ENCODE measurements at places on chromosomes 1 and 21. TPM values are rescaled to one million over a fixed set of nuclear protein-coding genes. Genes with fewer than 3 reads are reported as not detected.

DNA sequence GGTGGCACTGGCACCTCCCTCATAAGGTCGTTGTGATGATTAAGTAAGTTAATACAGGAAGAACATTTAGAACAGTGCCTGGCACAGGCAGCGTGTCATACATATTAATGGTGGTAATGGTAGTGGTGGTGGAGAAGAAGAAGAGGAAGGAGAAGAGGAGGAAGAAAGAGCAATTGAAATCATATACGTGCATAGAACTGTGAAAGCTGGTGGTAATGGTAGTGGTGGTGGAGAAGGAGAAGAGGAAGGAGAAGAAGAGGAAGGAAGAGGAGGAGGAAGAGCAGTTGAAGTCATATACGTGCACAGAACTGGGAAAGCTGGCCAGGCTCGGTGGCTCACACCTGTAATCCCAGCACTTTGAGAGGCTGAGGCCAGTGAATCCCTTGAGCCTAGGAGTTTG is 121.3 kb upstream of the HOOK1 start:
- no peaks in the 10 kb centered on the region for H3K4me1 ChIP-seq
- H3K27me3 ChIP-seq, result no peaks in the 10 kb centered on the region
- no peaks in the 10 kb centered on the region for H3K36me3 ChIP-seq
- no peak overlapping the region for H3K4me3 ChIP-seq
- DNase-seq, result no peak

DNA sequence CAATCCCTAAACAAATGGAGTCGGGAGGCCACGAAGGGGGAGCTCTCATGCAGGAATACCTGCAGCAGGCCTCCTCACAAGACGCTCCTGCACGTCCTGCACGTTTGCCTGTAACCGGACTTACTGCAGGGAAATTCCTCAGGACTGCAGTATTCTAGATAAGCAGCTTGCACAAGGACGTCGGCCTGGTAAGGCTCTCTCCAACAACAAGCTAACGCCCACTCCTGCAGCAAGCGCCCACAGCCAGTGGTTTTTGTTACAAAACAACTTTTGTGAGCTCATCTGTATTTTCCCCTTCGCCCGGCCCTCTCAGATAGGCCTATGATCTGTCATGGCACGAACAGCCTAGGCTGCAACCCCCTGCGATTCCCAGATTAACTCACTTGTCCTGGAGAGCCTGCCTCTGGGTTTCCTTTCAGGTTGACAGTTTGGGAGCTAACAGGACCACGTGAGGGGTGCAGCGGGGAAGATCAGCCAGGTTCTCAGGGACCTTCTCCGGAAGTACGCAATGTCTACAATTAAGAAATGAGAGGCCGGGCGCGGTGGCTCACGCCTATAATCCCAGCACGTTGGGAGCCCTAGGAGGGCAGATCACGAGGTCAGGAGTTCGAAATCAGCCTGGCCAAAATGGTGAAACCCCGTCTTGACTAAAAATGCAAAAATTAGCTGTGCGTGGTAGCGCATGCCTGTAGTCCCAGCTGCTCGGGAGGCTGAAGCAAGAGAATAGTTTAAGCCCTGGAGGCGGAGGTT is 921 bp upstream of the MIB2 start:
- DNase-seq, result no peak
- no peaks in the 10 kb centered on the region for H3K27me3 ChIP-seq
- no peaks in the 10 kb centered on the region for H3K36me3 ChIP-seq
- peaks cover 20% of the 10 kb centered on the region for H3K4me1 ChIP-seq
- peak overlapping the region; percentile 87 for H3K4me3 ChIP-seq

DNA sequence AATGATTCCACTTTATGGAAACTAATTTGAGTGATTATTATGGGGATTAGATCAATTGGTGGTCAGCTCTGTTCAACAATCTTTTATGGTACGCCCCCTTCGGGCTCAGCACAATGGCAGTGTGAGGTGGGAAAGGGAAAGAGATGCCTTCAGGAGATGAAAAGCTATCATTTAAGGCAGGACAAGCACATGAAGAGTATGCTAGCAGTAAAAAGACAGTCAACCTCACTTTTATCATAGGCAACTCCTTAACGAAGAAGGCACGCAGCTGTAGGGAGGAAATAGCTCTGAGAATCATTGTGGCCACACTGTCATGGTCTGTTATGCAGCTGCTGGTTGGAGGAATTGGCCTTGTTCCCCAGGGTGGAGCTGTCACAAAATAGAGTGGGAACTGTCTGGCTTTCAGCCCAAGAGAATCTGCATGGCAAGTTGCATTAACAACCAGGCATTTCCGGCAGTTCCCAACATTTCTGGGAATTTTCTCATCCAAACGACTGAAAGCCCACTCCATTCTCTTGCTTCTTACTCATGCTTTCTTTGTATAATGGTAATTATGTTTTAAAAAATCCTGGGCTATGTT is 54.4 kb upstream of the BCL10 start:
- no peaks in the 10 kb centered on the region for H3K27me3 ChIP-seq
- peaks cover 42% of the 10 kb centered on the region for H3K4me1 ChIP-seq
- peak overlapping the region; percentile 80 for H3K27ac ChIP-seq
- H3K4me3 ChIP-seq, result no peak overlapping the region
- no peaks in the 10 kb centered on the region for H3K36me3 ChIP-seq

DNA sequence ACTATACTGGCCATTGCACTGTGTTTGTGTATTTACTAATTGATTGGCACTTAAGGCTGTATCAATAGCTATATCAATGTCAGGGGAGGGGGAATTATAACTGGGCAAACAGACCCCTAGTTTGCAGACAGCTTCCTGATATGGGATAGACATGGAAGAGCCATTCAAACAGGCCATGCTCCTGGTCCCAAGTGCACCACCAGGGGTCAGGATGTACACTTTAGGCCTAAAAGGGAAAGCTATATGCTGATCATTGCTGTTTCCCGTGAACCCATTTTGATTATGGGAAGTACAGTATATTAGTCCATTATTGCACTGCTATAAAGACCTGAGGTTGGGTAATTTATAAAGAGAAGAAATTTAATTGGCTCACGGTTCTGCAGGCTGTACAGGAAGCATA is 124.9 kb upstream of the BACE2 start:
- H3K4me1 ChIP-seq, result no peaks in the 10 kb centered on the region
- no peak for DNase-seq
- no peak overlapping the region for H3K27ac ChIP-seq
- H3K27me3 ChIP-seq, result peaks cover 3% of the 10 kb centered on the region

- no peaks in the 10 kb centered on the region for H3K27me3 ChIP-seq
- no peak overlapping the region for H3K27ac ChIP-seq
- DNase-seq, result no peak
- no peaks in the 10 kb centered on the region for H3K36me3 ChIP-seq
These were observed 3.1 kb upstream of the PRKCZ start for GRCh38 chr1:2046953-2047748.

- no peak for DNase-seq
- H3K4me3 ChIP-seq, result no peak overlapping the region
- no peak overlapping the region for H3K27ac ChIP-seq
- no peaks in the 10 kb centered on the region for H3K36me3 ChIP-seq
- no peaks in the 10 kb centered on the region for H3K4me1 ChIP-seq
These were observed 59.7 kb downstream of the SLX9 start for GRCh38 chr21:44999428-44999971.

- no peak overlapping the region for H3K4me3 ChIP-seq
- peak overlapping the region; percentile 77 for H3K27ac ChIP-seq
- no peak for DNase-seq
- peaks cover 14% of the 10 kb centered on the region for H3K4me1 ChIP-seq
These were observed 3.3 kb upstream of the SSBP3 start for GRCh38 chr1:54409156-54410142.

KLHDC7A gene
- 0.31 TPM for total RNA-seq

DNA sequence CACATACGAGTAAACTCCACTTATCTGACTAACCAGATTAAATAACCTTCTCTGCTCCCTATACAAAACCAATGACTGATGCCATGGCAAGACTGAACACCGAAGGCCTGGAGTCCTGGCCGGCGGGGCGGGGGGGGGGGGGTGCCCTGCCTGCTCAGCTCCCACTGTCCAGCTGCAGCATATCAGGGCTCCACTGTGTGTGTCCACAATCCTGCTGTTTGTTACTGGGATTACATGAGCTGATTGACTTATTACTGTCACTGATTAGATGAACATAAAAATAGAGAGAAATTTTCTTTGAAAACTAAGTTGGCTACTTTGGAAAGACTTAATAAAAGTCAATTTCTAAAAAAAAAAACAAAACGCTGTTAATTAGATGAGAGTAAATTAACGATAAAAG is 24.9 kb downstream of the TMEM63A start:
- no peaks in the 10 kb centered on the region for H3K4me1 ChIP-seq
- H3K27me3 ChIP-seq, result no peaks in the 10 kb centered on the region
- no peaks in the 10 kb centered on the region for H3K36me3 ChIP-seq
- H3K4me3 ChIP-seq, result no peak overlapping the region
- H3K27ac ChIP-seq, result no peak overlapping the region
- no peak for DNase-seq

RGS8 gene
- total RNA-seq, result not detected

RHCE gene
- not detected for total RNA-seq

DNA sequence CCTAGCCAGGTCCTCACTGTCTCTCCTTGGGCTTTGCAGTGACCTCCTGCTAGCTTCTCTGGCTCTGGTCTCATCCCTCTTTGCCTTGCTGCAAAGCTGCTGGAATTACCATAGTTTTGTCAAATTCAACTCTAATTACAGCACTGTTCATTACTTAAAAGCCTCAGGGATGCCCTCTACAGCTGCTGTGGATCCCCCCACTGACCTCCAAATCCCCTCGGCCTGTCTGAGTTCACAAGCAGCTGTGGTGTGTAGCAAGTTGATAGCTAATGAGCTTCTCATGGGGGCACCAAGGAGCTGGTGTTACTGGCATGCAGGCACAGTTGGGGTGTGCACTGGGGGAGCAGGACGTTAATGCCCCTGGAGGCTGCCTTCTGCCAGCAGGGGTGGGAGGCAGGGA is 24.8 kb downstream of the NIPAL3 start:
- H3K27me3 ChIP-seq, result no peaks in the 10 kb centered on the region
- no peaks in the 10 kb centered on the region for H3K4me1 ChIP-seq
- no peak overlapping the region for H3K27ac ChIP-seq
- H3K4me3 ChIP-seq, result no peak overlapping the region
- DNase-seq, result no peak

UBXN10 gene
- total RNA-seq, result 0.05 TPM

GRCh38 chr1:2548068-2548589 is 8.0 kb upstream of the TNFRSF14 start:
- peaks cover 46% of the 10 kb centered on the region for H3K4me1 ChIP-seq
- H3K27ac ChIP-seq, result peak overlapping the region; percentile 79
- peak overlapping the region; percentile 60 for H3K4me3 ChIP-seq
- no peak for DNase-seq
- H3K27me3 ChIP-seq, result no peaks in the 10 kb centered on the region

DNA sequence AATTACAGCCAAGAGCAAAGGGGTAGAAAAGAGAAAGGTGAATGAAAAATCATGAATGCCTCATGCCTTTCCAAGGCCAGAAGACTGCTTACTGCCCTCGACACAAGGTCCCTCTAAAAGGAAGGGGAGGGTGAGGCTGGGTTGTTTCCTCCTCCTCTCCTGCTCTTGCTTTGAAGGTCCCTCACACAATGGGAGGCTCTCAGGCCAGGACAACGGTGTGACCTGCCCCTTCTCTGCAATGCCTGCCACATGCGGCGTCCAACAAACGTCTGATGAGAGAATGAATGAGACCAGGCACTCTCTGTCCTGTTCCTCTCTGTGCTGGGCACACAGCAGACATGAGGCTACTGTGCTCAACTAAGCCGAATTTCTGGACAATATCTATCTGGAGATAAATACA is 51.3 kb downstream of the SSBP3 start:
- no peak overlapping the region for H3K27ac ChIP-seq
- H3K36me3 ChIP-seq, result no peaks in the 10 kb centered on the region
- no peaks in the 10 kb centered on the region for H3K27me3 ChIP-seq
- no peaks in the 10 kb centered on the region for H3K4me1 ChIP-seq

- H3K36me3 ChIP-seq, result no peaks in the 10 kb centered on the region
- H3K4me1 ChIP-seq, result no peaks in the 10 kb centered on the region
- H3K27ac ChIP-seq, result no peak overlapping the region
These were observed 57.9 kb upstream of the HMGB4 start for GRCh38 chr1:33805988-33806387.

- DNase-seq, result no peak
- peaks cover 2% of the 10 kb centered on the region for H3K27me3 ChIP-seq
- no peaks in the 10 kb centered on the region for H3K36me3 ChIP-seq
- no peak overlapping the region for H3K27ac ChIP-seq
- H3K4me3 ChIP-seq, result no peak overlapping the region
These were observed 59.5 kb upstream of the SLC2A1 start for GRCh38 chr1:43018121-43018520.

GRCh38 chr1:39387452-39387851 is 104.0 kb upstream of the BMP8A start:
- H3K4me3 ChIP-seq, result no peak overlapping the region
- no peak for DNase-seq
- no peaks in the 10 kb centered on the region for H3K27me3 ChIP-seq
- peaks cover 23% of the 10 kb centered on the region for H3K4me1 ChIP-seq
- H3K36me3 ChIP-seq, result peaks cover 6% of the 10 kb centered on the region

- no peaks in the 10 kb centered on the region for H3K27me3 ChIP-seq
- H3K4me1 ChIP-seq, result no peaks in the 10 kb centered on the region
- H3K27ac ChIP-seq, result no peak overlapping the region
- no peaks in the 10 kb centered on the region for H3K36me3 ChIP-seq
These were observed 24.9 kb downstream of the USP25 start for GRCh38 chr21:15754640-15755039.

GRCh38 chr1:59122527-59122926 is 174.4 kb upstream of the FGGY start:
- H3K27me3 ChIP-seq, result no peaks in the 10 kb centered on the region
- DNase-seq, result no peak
- no peak overlapping the region for H3K4me3 ChIP-seq
- no peaks in the 10 kb centered on the region for H3K4me1 ChIP-seq

IKBKE gene
- 6.4 TPM for total RNA-seq

- H3K36me3 ChIP-seq, result peaks cover 4% of the 10 kb centered on the region
- H3K27ac ChIP-seq, result no peak overlapping the region
- H3K4me3 ChIP-seq, result no peak overlapping the region
- no peak for DNase-seq
- H3K4me1 ChIP-seq, result peaks cover 4% of the 10 kb centered on the region
These were observed 4.3 kb upstream of the IPO13 start for GRCh38 chr1:43942411-43942810.

TDRD10 gene
- not detected for total RNA-seq

DYNLT5 gene
- not detected for total RNA-seq

LDLRAD1 gene
- total RNA-seq, result not detected

GRCh38 chr1:211424018-211424417 is 67.9 kb downstream of the RD3 start:
- DNase-seq, result no peak
- H3K27ac ChIP-seq, result no peak overlapping the region
- H3K36me3 ChIP-seq, result no peaks in the 10 kb centered on the region
- no peak overlapping the region for H3K4me3 ChIP-seq
- H3K4me1 ChIP-seq, result peaks cover 3% of the 10 kb centered on the region
